Right lung (tissue), 10 donors: ENCODE measurements at places on chromosomes 11 and 22. TPM values are rescaled to one million over a fixed set of nuclear protein-coding genes. Genes with fewer than 3 reads are reported as not detected.
A peak's percentile ranks its signal among the peaks of the same experiment; 100 is the strongest.

Gene CADM1
- 149 TPM for polyA plus RNA-seq

Gene SHANK2
- polyA plus RNA-seq, result 21.2 TPM

Gene APOL5
- polyA plus RNA-seq, result 0.09 TPM

Gene LGALS12
- polyA plus RNA-seq, result 0.22 TPM

Gene SLC7A4
- 0.39 TPM for polyA plus RNA-seq

Gene MAJIN
- not detected for polyA plus RNA-seq

Gene NELL1
- polyA plus RNA-seq, result 2.5 TPM

Gene KBTBD3
- polyA plus RNA-seq, result 8.9 TPM

Gene TRIM66
- 11.1 TPM for polyA plus RNA-seq

Gene ACAT1
- 56.1 TPM for polyA plus RNA-seq

- no peak for DNase-seq
Measured at GRCh38 chr11:133840479-133840941, 4.8 kb downstream of the SPATA19 start.

- no peak for DNase-seq
Measured at GRCh38 chr11:115576606-115577380, 72.6 kb upstream of the CADM1 start.

GRCh38 chr11:1341928-1342524 is 32.6 kb upstream of the TOLLIP start:
- DNase-seq, result no peak

DNA sequence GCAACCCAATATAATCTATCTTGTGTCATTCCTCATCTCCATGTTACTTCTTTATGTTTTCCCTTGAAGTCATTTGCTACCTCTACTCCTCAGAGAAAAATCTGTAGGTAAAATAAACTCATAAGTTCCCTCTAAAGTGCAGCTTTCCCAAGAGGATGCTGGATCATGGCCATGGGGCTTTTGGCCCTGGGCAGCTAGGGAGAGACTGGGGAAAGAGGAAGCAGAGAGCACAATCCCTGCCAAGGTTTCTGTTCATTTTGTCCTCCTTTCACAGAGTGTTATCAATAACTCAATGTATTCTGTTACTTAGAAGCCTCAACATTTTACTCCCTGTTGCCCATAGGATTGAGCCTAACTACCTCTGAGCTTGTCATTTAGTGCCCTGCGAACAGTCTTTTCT is 9.0 kb downstream of the RNF121 start:
- no peak for DNase-seq

DNA sequence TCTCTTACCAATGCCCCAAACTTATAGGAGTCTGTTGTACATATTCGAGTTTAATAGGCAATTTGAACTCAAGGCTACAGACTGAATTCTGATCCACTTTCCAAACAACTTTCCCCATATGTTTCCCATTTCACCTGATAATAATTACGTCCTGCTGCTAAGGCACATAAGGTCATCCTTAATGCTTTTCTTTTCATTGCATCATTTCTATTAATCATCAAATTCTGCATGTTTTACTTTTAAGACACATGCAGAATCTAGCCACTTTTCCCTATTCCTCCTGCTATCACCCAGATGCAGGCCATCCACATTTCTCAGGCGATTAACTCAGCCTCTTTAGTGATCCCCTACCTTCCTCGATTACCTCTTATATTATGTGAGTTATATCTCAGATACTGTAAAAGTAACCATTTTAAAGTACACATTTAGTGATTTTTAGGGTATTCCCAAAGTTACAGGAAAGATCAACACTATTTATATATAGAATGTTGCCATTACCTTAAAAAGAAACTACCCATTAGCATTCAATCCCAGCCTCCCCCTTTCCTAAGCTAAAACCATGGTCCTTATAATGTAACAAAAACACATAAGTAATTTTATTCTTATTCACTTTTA is 14.9 kb downstream of the XKR3 start:
- DNase-seq, result no peak

- no peak for DNase-seq
Measured at GRCh38 chr11:117687776-117688175, 109.2 kb downstream of the DSCAML1 start.

GRCh38 chr11:2098691-2099515 is 40.3 kb downstream of the IGF2 start:
- no peak for DNase-seq

DNA sequence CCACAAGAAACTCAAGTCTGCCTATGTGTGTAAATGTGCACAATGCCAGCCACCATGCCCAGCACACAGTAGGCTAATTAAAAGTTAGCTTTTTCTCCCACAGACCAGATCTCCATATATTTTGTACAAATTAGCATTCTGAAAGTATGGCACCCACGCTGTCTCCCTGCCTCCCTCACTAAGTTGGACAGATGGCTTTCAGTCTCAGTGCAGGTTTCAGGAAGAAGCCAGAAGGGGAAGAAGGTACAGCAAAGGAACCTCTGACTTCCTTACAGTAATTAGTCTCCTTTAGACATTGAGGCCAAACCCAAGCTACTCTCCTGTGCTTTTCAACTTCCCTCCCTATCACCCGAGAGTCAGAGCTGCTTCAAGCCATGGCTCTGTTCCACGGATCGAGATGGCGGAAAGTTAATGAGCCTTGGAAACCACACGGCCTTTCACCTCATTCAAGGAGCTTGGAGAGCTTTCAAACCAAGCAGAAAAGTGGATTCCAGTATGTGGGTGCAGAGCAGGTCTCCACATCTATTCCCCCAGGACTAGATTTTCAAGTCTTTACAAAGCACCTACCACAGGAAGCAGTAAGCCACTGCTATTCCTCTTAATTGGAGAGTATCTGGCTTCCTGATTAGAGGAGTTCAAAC is 221.1 kb upstream of the NARS2 start:
- no peak for DNase-seq

DNA sequence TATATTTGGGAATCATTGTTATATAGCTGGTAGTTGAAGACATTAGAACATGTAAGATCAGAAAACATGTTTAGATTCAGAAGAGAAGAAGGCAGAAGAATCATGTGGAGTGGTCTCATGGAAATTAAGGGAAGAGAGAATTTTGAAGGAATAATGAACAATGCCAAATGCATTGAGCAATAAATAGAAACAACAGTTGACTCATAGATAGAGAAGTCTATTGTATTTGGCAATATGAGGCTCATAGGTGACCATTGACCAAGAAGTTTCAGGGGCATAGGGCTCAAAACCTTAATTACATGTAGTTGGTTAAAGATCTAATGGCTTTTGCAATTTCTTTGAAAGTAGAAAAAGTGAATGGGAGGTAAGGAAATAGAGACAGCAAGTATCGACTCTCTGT is 123.9 kb downstream of the PAX6 start:
- no peak for DNase-seq

DNA sequence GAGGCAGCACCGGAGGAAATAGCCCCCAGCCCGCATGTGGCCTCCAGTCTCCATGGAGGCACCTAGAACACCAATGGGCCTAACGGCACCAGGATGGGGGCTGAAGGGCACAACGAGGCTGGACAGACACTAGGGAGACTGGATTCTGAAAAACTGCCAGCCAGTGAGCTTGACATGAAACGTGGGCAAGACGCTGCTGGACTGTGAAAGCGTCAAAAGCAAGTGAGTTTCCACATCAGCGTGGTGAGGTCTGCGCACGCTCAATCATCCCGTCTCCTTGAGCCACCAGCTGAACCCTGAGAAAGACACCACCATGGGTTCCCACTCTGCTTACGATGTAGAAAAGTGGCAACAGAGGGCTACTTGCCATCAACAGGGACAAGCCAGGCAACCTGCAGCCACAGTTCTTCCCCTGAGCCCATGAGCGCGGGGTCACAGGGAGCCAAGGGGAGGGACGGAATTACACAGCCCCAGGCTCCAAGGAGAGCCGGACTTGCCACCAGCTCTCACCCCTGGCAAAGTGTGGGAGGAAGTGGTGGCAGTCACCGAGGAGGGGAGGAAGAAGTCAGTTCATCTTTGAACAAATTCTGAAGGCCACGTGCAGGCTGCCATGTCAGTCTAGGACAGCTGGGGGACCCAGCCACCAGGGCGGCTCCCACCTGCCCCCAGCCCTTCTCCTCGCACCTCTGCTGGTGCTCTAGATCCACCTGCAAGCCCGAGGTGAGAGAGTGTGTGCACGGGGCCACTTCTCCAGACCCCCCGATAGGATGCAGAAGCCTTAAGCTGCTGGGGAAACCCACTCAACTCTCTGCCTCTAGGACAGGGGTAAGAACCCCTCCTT is 131.1 kb downstream of the MPPED1 start:
- DNase-seq, result no peak

GRCh38 chr11:88398791-88399570 is 61.4 kb upstream of the CTSC start:
- no peak for DNase-seq

DNA sequence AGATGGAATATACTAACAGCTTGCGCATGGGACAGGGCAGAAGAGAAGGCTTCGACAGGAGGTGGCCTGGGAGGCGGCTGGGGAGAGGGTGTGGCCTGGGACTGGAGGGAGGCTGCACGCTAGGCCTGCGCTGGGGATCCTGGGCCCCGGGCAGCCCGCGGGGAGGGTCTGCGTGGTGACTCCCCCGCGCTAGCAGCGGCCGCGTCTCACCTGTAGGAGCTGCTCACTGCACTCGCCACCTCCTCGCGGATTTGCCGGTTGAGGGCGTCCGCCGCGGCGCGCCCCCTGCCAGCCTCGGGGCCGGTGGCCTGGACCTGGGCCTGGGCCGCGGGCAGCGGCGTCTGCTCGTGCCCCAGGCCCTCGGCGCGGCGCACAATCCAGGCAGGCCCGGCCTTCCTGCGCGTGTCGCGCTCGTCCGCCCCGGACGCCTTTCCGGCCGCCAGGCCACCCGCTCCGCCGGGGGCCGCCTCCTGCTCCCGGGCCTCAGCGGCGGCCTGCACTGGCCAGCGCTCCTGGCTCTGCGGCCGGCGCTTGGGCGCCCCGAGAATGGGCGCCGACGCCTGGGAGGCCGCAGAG is 1.5 kb downstream of the MAP6 start:
- DNase-seq, result peak; percentile 18

- DNase-seq, result no peak
Measured at GRCh38 chr11:8205566-8205965, 36.7 kb upstream of the RIC3 start.

GRCh38 chr22:45562102-45562501 is 59.4 kb downstream of the FBLN1 start:
- no peak for DNase-seq

- no peak for DNase-seq
Measured at GRCh38 chr11:44964526-44965209, 14.0 kb upstream of the TP53I11 start.

GRCh38 chr22:36085476-36086169 is 57.0 kb upstream of the RBFOX2 start:
- no peak for DNase-seq

DNA sequence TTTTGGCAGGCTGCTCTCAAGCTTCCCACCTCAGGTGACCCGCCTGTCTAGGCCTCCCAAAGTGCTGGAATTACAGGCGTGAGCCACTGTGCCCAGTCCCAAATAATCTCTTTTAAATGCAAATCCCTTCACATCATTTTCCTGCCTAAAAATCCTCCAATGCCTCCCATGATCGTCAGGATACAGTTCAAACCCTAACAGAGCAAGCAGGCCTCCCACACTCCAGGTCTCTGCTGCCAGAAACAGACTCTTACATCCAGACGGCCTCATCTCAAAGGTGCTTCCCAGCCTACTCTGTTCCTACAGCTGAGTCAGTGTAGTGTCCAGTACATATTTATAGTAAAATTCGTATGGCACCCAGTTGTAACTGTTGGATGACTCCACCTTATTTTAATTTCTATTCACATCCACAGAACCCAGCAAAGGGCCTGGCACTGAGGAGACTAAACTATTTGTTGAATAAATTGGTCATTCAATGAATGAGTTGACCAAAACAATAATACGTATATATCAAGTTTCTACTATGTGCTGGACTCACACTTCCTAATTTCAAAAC is 8.2 kb downstream of the SIRT3 start:
- no peak for DNase-seq

GRCh38 chr11:44837661-44838060 is 110.9 kb downstream of the TSPAN18 start:
- DNase-seq, result no peak

DNA sequence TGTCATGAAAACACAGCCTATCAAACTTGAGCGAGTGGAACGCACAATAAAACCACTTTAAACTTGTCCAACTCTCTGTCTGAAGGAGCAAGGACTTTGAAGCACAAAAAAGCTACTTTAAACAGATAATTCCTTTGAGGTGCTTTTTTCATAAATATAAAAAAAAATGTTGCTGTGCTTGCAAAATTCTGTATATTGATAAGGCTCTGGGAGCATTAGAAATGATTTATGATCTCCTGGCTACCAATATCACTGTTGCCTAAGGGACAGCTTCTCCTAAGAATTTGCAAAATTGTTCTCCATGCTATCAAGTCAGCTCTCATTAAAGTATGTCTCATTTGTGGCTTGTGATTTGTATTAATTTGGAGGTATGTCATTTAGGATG is 37.6 kb upstream of the LDLRAD3 start:
- no peak for DNase-seq

- no peak for DNase-seq
Measured at GRCh38 chr11:112863305-112863704, 97.9 kb upstream of the NCAM1 start.

- DNase-seq, result no peak
Measured at GRCh38 chr11:78420796-78421209, 3.2 kb upstream of the GAB2 start.

- no peak for DNase-seq
Measured at GRCh38 chr11:8019314-8020243, 32.4 kb downstream of the EIF3F start.

- no peak for DNase-seq
Measured at GRCh38 chr11:114311946-114312345, 15.7 kb downstream of the NNMT start.

DNA sequence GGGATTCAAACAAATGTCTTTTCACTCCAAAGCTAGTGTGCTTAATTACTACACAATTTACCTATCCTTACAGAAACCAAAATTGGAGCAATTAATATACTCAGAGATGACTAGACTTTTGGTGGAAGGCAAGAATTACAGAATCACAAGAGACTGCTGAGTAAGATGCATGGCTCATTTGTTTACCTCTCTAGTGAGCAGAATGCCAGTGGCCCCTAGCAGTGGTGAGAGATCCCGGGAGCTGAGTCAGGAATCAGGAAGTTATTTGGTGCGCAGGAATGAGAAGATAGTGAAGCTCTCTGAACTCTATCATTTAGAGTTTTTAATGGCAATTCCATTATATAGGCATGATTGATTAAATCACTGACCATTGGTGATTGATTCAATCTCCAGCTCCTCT is 188.9 kb upstream of the SESN3 start:
- DNase-seq, result no peak

DNA sequence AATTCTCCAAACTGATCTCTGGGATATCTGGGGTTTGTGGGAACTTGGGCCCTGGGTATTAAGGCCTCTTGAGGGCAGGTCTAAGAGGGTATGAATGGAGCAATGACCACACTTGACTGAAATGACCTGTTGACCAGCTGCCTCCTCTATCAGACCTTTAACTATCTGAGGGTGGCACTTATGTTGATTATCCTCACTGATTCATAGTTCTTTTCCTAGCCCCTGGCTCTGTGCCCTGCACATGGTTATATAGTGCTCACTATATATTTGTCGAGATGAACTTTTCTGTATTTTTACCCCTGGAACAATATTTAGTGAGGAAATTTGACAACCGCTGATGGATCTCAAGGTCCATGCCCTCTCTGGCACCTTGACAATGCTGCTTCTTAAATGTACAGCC is 305.5 kb upstream of the PLET1 start:
- no peak for DNase-seq

GRCh38 chr22:29596408-29596807 is 7.0 kb upstream of the NF2 start:
- no peak for DNase-seq

GRCh38 chr11:107183953-107184352 is 165.7 kb upstream of the GUCY1A2 start:
- DNase-seq, result no peak

- no peak for DNase-seq
Measured at GRCh38 chr11:46920755-46921154, 2.4 kb upstream of the LRP4 start.

- DNase-seq, result no peak
Measured at GRCh38 chr11:78405805-78406204, 11.8 kb downstream of the GAB2 start.
